ENCODE measurements at places on chromosomes 3 and 15.

DNA sequence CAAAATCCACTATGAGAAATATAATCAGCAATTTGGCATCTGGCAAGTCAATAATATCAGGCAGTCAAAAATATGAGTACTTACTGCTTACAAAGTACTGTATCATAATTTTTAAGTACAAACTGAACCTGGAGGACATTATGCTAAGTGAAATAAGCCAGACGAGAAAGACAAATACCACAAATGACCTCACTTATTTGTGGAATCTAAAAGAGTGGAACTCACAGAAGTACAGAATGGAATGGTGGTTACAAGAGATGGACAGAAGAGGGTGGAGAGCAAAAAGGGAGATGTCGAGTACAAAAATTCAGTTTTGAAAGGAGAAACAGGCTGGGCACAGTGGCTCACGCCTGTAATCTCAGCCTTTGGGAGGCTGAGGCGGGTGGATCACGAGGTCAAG lies 12.4 kb downstream of the PCYT1A start:
- DNase-seq = no peak

- no peak for DNase-seq
Measured at GRCh38 chr15:88631464-88632028, 7.3 kb upstream of the ISG20 start.

DNA sequence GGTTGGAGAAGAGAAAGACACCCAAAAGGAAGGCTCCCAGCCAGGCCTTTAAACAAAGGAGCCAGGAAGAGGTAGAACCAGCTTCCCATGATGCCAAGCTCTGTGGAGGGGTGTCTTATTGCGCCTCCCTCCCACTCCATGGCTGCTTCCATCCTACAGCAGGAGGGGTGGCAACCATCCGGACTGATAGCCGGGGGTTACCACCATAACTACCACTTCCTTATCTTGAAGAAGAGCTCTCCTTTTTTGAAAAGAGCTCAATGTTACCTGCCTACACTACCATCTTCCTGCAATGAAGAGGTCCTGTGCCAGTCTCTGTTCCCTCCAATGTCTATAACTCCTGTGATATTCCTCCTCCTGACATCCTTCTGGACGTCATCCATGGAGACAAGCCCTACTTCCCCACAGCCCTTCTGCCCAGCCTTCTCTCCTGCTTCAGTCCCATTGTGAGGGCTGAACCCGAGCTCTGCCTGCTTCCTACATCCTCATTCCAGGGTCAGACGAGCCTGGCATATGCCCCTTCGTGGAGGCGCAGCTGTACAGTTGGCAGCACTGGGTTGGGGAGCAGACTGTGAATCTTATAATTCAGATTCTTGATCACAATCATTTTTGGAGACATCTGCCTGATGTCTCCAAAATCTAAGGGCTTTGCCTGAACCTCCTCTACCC lies 8.5 kb downstream of the CCDC9B start:
- DNase-seq = no peak

GRCh38 chr3:136671921-136672320 lies 80.3 kb downstream of the STAG1 start:
- no peak for DNase-seq

Data from activated T-helper 9 cell treated with anti-CD3 and anti-CD28 coated beads, Interleukin-2, amount 50 U/mL, for 16 hours (primary cell).